ENCODE measurements at places on chromosomes 11 and 22. TPM values are rescaled to one million over a fixed set of nuclear protein-coding genes. Genes with fewer than 3 reads are reported as not detected.

DNA sequence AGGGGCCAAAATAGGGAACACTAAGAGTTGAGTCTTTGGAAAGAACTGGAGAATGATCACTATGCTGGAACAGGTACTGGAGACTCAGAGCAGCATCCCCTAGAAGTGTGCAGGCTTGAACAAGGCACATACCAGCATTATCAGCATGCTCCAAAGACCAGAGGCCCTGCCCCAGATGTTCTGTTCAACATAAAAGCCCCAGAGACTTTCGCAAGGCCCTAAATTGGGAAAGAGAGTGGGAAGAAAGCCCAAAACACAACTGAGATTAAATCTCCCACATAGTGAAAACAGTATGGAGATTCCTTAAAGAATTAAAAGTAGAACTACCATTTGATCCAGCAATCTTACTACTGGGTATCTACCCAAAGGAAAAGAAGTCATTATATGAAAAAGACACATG, 9.4 kb downstream of the CNGA4 start:
- no peak overlapping the region for H3K4me3 ChIP-seq
- H3K27ac ChIP-seq, result no peak overlapping the region
- no peaks in the 10 kb centered on the region for H3K36me3 ChIP-seq

- DNase-seq, result no peak
- no peaks in the 10 kb centered on the region for H3K27me3 ChIP-seq
- peaks cover 10% of the 10 kb centered on the region for H3K36me3 ChIP-seq
- no peaks in the 10 kb centered on the region for H3K4me1 ChIP-seq
- no peak overlapping the region for H3K27ac ChIP-seq
- no peak overlapping the region for H3K4me3 ChIP-seq
These were observed 147.9 kb upstream of the DDI1 start for GRCh38 chr11:103888541-103888951.

DNA sequence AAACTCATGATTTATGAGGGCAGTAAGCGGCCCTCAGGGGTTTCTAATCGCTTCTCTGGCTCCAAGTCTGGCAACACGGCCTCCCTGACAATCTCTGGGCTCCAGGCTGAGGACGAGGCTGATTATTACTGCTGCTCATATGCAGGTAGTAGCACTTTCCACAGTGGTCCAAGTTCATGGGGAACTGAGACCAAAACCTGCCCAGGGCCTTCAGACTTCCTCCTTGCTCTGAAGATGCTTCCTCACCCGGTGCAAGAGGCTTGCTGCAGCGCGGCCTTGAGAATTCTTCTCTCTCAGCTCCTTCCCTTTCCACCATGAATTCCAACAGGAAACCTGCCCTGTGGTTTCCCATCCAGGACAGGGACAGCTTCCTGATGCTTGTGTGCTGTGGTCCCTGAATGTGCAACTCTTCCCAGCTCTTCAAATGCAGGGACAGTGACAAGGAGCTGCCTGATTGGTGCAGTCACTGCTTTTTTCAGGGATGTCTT, 53.9 kb downstream of the GGTLC2 start:
- no peak overlapping the region for H3K4me3 ChIP-seq
- no peaks in the 10 kb centered on the region for H3K4me1 ChIP-seq
- DNase-seq, result no peak
- no peaks in the 10 kb centered on the region for H3K36me3 ChIP-seq
- H3K27me3 ChIP-seq, result no peaks in the 10 kb centered on the region

DNA sequence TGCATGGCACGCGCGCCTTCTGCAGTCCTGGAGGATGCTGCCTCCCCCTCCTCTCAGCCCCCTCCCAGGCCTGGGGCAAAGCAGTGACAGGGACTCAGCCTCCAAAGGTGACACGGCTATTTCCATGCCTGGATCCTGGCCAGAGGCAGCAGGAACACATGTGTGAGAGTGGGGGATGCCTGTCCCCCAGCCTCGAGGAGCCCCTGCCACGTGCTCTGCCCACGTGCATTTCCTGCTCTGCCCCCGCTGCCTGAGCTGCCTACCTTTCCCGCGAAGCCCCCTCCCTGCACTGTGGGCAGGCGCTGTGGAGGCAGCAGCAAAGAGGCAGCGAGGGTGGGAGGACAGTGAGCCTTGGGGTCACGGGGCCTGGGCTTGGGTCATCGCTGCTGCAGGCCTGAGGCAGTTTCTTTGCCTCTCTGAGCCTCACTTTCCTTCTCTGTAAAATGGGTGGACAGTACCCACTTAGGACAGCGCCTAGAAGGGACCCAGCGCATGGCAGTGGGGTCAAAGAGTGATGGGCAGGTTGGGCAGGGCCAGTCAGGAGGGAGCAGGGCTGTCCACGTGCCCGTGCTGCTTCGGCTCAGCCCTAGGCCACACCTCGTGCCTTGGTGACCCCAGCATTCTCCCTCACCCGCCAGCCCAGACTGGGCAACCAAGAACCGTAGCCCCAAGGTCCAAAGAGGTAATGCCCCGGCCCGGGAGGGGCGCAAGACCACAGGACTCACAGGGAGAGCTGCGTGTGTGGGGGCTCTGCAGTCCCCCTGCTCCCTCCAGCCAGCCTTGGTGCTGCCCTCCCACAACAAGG, 48.6 kb downstream of the FLRT1 start:
- no peaks in the 10 kb centered on the region for H3K27me3 ChIP-seq
- H3K4me1 ChIP-seq, result no peaks in the 10 kb centered on the region
- H3K27ac ChIP-seq, result no peak overlapping the region
- DNase-seq, result no peak
- no peak overlapping the region for H3K4me3 ChIP-seq

DNA sequence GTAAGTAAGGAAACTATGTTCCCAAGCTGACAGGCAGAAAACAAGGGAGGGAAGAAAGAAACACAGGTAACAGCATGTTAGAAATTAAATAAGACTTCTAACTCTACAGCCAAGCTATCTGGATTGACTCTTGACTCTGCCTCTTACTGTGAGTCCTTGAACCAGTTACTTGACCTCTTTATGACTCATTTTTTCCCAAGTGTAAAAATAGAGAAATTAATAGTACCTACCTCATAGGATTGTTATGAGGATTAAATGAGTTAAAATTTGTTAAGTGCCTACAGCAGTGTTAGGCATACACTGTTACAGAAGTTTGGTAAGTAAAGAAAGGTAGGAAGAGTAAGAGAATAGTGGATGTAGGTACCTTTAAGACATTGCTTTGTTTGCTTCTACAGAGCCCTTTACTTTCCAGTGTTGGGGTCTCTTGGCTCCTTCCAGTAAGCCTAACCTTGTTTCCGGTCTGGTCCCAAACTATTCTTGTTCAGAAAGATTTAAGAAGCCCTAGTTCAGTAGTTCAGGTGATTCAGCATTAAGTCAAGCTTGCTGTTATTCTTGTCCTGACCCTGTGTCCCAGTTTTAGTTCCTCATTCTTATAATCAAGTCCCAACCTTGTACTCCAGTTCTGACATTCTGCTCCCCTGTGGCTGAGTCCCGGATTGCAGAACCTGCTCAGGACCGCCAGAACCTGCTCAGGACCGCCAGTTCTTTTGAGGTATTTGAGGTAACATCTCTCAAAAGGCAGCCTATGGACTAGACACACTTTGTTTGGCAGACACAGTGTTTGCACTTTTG, 963.4 kb upstream of the CCDC90B start:
- no peak overlapping the region for H3K27ac ChIP-seq
- no peak overlapping the region for H3K4me3 ChIP-seq
- no peaks in the 10 kb centered on the region for H3K27me3 ChIP-seq
- no peaks in the 10 kb centered on the region for H3K4me1 ChIP-seq
- no peaks in the 10 kb centered on the region for H3K36me3 ChIP-seq

GRCh38 chr11:128146926-128147605, 440.3 kb downstream of the ETS1 start:
- H3K4me3 ChIP-seq, result no peak overlapping the region
- no peaks in the 10 kb centered on the region for H3K27me3 ChIP-seq
- no peak for DNase-seq
- peaks cover 5% of the 10 kb centered on the region for H3K36me3 ChIP-seq
- H3K27ac ChIP-seq, result no peak overlapping the region

GRCh38 chr11:110979696-110980095, 265.8 kb upstream of the POU2AF2 start:
- no peaks in the 10 kb centered on the region for H3K4me1 ChIP-seq
- H3K27ac ChIP-seq, result no peak overlapping the region
- peaks cover 4% of the 10 kb centered on the region for H3K36me3 ChIP-seq

- H3K27ac ChIP-seq, result no peak overlapping the region
- no peaks in the 10 kb centered on the region for H3K27me3 ChIP-seq
- no peaks in the 10 kb centered on the region for H3K36me3 ChIP-seq
- no peak for DNase-seq
These were observed 30.1 kb downstream of the SBF2 start for GRCh38 chr11:10263929-10264328.

DNA sequence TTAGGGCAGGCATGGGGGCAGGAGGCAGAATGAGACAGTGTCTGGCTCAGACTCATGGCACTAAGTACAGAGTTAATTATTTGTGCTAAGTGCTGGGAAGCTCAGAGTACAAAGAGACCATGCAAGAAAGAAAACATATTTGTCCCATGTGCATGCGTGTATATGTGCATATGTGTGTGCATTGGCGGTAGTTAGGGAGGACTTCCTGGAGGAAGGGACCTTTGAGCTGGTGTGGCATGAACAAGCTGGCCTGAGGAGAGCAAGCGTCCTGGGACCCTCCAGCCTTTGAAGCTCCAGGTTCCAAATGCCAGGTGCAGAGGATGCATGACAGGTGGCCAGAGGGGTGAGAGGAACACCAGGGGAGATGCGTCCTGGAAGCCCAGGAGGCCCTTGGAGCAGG, 6.1 kb downstream of the FBLN1 start:
- H3K27me3 ChIP-seq, result peaks cover 12% of the 10 kb centered on the region
- H3K36me3 ChIP-seq, result no peaks in the 10 kb centered on the region
- H3K4me1 ChIP-seq, result no peaks in the 10 kb centered on the region
- no peak overlapping the region for H3K4me3 ChIP-seq
- H3K27ac ChIP-seq, result no peak overlapping the region

DNA sequence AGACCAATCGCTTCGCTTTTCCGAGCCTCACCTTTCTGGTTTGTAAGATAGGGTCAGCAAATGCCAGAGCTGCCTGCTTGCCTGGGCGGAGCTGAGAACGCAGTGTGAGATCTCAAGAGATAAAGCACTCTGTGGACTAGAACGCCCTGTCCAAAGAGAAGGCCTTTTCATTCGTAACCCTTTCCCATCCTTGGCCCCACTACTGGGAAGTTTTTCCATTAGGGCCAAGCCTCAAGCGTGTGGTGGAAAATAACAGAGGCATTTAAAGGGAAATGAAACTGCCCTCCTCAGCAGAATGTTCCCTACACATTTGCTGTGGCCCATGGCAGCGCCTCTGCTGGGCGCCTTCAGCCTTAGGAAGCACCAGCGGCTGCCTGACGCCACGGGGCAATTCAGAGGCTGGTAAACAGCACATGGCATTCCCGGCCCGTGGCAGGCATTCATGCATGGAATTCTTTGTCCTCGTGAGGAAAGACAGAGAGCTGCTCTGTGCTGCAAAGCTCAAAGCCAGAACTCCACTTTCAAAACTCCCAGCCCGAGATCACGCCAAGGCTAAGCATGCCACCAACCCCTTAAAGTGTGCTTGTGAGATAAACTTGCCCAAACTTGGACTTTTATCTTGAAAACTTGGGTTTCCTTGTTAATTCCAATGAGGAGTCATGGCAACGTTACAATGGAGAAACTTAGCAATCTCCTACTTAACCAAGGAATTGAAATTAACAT, 38.1 kb downstream of the AHNAK start:
- no peak for DNase-seq
- H3K4me3 ChIP-seq, result no peak overlapping the region
- no peaks in the 10 kb centered on the region for H3K27me3 ChIP-seq
- no peaks in the 10 kb centered on the region for H3K36me3 ChIP-seq
- H3K4me1 ChIP-seq, result peaks cover 18% of the 10 kb centered on the region

DNA sequence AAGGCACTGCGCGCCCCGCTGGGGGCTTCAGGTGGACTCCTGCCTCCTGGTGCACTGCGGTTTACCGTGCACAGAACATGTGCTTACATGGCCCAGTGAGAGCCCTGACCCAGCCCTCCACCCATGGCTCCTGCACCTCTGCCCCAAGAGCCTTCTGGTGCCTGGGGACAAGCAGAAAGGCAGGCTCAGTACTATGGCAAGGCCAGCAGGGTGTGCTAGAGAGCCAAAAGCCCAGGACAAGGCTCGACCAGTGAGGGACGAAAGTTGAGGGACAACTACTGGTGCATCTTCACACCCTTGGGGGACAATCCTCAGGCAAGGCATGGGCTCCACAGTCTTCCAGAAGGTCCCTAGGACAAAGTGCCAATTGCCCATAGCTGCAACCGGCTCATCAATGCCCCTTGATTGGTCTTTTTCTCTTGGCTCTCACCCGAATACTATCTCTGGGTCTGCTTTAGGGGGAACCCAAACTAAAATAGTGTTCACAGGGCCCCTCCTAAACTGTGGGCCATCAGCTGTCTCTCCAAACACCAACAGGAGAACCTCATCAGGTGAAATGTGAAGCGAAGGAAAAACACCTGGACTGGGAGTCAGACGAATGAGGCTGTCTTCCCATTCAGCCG, 13.5 kb downstream of the PGA5 start:
- no peaks in the 10 kb centered on the region for H3K4me1 ChIP-seq
- no peaks in the 10 kb centered on the region for H3K36me3 ChIP-seq
- peak; percentile 66 for DNase-seq
- H3K27me3 ChIP-seq, result peaks cover 6% of the 10 kb centered on the region
- H3K4me3 ChIP-seq, result no peak overlapping the region

DNA sequence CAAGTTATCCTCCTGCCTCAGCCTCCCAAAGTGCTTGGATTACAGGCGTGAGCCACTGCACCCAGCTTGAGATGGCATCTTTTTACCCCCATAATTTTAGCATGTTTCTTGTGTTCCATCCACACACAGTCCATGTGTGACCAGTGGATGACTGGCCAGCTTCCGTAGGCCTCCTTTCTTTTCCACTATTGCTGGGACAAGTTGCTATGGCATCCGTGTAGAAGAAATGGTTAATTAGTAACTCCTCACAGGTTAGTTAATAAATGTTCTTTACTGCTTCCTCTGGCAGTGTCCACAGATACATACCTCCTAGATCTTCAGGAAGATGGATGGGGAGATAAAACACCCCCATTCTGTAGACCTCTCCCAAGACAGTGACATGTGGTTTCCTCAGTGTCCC, 154.3 kb upstream of the RASSF10 start:
- peaks cover 27% of the 10 kb centered on the region for H3K27me3 ChIP-seq
- H3K4me1 ChIP-seq, result no peaks in the 10 kb centered on the region
- DNase-seq, result no peak
- H3K27ac ChIP-seq, result no peak overlapping the region
- no peaks in the 10 kb centered on the region for H3K36me3 ChIP-seq

- H3K36me3 ChIP-seq, result no peaks in the 10 kb centered on the region
- H3K4me3 ChIP-seq, result no peak overlapping the region
- DNase-seq, result no peak
- H3K27ac ChIP-seq, result no peak overlapping the region
- H3K4me1 ChIP-seq, result peaks cover 16% of the 10 kb centered on the region
- H3K27me3 ChIP-seq, result no peaks in the 10 kb centered on the region
These were observed 10.4 kb upstream of the HSPA8 start for GRCh38 chr11:123072332-123072761.

The CLMP gene
- total RNA-seq, result not detected

The RFPL3 gene
- not detected for total RNA-seq

The RAB38 gene
- 7.2 TPM for total RNA-seq

The P2RY6 gene
- total RNA-seq, result not detected

The PRG3 gene
- not detected for total RNA-seq

The MPST gene
- total RNA-seq, result 27.6 TPM

The RAB6A gene
- total RNA-seq, result 124 TPM

The UPK3A gene
- not detected for total RNA-seq

The CHRM4 gene
- 0.81 TPM for total RNA-seq

The SRSF8 gene
- 44.3 TPM for total RNA-seq

The SEC14L2 gene
- total RNA-seq, result 1.3 TPM

The MMP13 gene
- not detected for total RNA-seq

The PTPN5 gene
- not detected for total RNA-seq

The SLCO2B1 gene
- total RNA-seq, result not detected

The GLB1L3 gene
- not detected for total RNA-seq

Data from natural killer cell treated with Interleukin-12 subunit alpha and Interleukin-12 subunit beta and Interleukin-15 and Interleukin-18, amount 100 ng/mL, for 72 hours (primary cell).